D341Med (cell line): ENCODE measurements at places on chromosomes 12 and 14.

GRCh38 chr12:51729331-51729730, 119.2 kb downstream of the FIGNL2 start:
- no peak for DNase-seq

DNA sequence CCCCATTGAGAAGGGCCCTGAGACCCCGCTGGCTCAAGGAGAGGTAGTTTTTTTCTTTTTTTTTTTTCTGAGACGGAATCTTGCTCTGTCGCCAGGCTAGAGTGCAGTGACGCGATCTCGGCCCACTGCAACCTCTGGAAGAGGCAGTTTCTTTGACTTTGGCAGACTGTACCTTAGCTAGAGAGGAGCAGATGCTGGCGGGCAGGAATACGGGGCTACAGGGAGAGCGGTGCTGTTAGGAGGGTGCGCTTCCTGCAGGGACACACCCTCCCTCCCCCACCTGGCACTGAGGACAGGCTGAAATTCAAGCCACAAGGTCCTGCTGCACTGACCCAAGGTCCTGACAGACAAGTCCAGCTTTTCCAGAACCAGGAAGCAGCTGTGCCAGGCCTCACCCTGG, 32.2 kb upstream of the NUDT14 start:
- DNase-seq, result no peak

GRCh38 chr14:23095196-23096108, at the start of gene C14orf119:
Gene C14orf119 (plus strand): TSS chr14:23095505. CDS start chr14:23097659, 2,154 bp downstream.
- peak; percentile 96 for DNase-seq

DNA sequence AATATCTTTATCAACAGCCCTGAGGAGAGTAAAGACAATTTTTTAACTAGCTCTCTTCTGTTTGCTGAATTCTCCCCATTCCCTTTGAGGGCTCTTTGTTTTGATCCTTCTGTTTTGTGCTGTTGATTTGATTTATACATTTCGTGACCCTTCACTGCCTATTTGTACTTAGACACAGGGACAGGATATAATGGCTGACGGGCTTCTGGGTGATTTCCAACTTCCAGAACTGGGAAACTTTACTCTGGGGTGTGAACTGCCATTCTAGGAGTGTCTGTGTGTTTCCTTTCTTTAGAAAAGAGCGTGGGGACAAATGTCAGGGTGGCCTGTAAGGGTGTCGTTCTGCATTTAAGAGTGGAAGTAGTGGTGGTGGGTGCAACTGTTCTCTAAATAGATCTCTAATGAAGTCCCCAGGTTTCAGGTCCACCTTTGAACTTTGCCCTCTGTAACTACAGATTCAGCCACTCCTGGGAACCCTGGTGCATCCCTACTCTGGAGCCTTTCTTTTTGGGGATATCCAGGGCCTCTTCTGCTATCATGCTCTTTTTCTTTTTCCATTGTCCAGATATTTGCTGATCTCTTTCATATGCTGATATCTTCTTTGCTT, 22.3 kb upstream of the SSPN start:
- DNase-seq, result no peak

GRCh38 chr12:13119826-13120225, 16.4 kb upstream of the GSG1 start:
- no peak for DNase-seq

DNA sequence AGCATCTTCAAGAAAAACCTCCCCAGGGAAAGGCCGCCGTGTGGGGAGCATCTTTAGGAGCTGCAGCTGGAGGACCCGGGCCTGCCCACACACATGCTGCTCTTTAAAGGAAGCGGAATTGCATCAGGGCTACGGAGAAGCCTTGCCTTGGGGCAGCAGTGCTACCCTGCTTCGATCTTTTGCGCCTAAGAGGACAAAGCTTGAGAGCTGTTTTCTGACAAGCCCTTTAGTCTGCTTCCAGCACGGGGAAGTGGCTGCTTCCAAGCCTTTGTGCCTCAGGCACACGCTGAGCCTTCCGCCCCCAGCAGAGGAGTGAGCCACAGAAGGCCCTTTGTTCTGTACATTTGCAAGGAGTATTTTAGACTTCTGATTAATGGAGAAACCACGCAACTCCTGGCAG, 31.5 kb downstream of the COA8 start:
- DNase-seq, result no peak

DNA sequence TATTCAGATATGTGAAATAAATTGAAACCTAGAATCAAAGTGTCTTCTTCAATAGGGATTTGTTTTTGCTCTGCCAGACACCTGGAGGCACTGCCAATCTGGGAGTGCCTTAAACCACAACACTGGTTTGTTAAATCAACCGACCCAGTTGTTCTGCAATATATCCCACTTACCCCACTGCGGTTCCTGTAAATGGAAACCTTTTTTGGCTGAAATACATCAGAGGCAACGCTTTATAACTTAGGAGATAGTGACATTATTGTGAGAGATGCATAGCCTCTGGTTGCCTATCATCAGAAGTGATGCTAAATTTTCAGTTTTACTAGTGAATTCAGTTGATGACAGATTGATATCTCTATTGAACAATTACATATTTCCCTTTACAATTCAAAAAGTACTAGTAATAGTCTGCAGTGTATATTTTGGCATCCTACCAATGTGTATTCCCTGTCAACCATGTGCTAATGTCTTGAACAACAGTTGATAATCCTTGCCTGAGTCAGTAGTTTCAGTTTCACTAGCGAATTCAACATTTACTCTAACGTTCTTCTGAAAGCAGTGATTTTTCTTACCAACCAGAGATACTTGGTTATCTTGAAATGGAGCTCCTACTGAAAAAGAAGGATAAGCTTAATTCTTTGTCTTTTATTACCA, 30.5 kb downstream of the PPP2R5C start:
- no peak for DNase-seq

DNA sequence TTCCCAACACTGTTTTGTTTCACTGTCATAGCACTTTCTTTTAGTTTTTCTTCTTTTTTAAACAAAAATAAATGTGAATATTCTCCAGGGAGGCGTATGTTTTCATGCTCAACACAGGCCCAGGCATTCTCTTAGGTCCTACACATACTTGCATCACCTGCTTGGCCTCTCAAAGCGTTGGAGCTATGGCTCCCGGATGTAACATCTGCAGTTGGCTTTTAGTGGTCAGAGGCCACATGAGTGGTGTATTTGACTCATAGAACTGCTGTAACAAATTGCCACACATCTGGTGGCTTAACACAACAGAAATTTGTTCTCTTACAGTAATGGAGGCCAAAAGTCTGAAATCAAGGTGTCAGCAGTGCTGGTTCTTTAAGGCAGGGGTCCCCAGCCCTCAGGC, 44.6 kb upstream of the VRK1 start:
- DNase-seq, result no peak

DNA sequence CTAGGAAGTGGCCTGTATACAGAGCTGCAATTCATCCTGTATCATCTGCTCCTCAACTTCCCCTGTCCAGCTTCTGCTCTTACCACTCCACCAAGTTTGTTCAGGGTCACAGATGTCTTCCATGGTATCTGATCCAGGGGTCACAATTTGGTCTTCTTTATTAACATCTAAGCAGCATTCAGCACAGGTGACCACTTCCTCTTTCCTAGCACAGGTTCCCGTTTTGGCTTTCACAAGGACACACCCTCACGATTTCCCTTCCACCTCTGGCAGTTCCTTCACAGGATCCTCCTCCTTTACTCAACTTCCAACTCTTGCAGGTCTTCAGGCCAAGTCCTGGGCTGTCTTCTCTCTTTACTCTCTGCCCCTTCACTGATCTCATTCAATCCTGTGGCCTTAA, 93.6 kb downstream of the TTC7B start:
- DNase-seq, result no peak

- no peak for DNase-seq
Observed at GRCh38 chr12:122983789-122984515, 3.5 kb downstream of the ARL6IP4 start.

GRCh38 chr14:58784931-58785330, 147.2 kb downstream of the DACT1 start:
- no peak for DNase-seq

DNA sequence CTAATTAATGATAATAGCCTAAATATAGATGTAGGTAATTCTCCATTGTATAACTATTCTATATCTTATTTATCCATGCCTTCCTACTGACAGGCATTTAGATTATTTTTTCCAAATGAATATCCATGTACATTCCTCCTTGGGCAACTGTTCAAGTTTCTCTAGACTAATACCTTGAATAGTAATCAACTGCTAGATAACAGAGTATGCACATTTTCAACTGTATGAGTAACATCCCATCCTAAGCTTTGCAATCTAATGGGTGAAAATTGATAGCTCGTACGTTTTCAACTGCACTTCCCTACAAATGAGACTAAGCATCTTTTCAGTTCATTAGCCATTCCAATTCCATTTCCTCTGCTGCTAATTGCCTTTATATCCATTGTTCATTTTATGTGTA, 37.0 kb downstream of the YAF2 start:
- DNase-seq, result no peak

DNA sequence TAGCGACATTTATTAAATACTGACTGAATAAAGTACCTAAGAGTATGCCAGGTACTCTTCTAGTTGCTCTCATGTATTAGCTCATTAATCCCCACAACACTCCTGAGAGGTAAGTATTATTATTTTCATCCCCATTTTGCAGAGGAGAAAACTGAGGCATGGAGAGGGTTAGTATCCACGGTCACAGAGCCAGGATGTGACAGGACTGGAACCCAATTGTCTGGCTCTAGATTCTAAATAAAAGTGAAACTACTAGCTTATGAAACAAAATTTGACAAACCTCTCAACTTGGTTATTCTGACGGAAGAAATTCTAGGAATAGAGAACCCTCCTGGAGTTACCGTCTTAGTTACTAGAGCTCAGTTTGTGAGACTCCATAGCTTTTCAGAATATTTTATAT, 112.2 kb downstream of the CHST11 start:
- no peak for DNase-seq

- DNase-seq, result no peak
Observed at GRCh38 chr14:61607570-61608244, 87.6 kb upstream of the HIF1A start.

- peak; percentile 60 for DNase-seq
Observed at GRCh38 chr14:102234331-102235264, 70.4 kb downstream of the MOK start.

DNA sequence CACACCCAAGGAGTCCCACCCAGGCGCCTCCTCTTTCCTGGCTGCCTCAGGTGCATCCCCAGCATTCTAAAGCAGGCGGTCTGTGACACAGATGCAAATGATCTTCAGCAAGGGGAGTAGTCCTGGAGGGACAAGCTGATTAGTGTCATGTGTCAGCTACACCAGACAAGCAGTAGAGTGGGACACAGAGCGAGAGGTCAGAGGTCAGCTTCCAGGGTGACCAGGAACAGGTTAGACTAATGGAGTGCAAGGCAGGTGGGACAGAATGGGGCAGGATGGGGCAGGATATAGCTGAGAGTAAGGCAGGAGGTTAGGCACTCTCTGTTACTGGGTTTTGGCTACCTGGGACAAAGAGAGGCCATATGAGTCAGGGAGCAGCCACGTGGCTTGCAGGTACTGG, 534.0 kb downstream of the FUT8 start:
- DNase-seq, result no peak

- DNase-seq, result no peak
Observed at GRCh38 chr12:114664651-114665320, 19.2 kb downstream of the TBX3 start.

DNA sequence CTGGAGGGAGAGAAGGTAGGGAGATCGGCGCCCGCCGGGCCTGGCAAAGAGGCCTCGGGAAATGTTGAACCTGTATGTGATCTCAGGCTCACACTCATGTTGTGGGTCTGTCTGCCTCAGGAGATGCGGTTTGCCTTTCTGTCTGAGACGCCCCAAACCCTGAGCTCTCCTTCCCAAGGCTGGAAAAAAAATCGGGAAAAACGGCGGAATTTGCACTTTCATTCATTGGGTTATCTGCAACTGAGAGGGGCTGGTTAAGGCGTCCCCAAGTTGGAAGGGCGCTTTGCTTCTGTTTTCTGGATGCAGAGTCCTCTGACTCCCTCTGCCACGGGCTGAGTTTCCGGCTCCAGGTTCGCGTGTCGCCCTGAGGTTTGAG, 5.0 kb upstream of the HOXC9 start:
- no peak for DNase-seq

GRCh38 chr12:121314431-121314830, 17.9 kb upstream of the CAMKK2 start:
- DNase-seq, result no peak

- peak; percentile 74 for DNase-seq
Observed at GRCh38 chr14:99982537-99983250, 82.5 kb upstream of the EVL start.

DNA sequence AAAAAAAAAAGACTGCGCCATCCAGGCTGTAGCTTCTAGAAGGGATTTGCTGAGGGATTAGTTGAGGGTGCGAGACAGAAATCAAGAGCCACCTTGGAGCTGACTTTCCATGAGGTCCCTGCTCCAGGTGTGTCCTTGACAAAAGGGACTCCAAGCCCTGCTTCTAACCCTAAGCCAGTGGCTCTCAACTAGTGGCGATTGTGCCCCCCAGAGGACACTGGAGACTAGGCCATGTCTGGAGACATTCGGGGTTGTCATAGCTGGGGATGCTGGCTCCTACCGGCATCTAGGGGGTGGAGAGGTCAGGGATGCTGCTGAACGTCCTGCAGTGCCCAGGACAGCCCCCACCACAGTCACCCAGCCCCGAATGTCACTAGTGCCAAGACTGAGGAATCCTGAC, 40.6 kb downstream of the SPRING1 start:
- DNase-seq, result peak; percentile 63

DNA sequence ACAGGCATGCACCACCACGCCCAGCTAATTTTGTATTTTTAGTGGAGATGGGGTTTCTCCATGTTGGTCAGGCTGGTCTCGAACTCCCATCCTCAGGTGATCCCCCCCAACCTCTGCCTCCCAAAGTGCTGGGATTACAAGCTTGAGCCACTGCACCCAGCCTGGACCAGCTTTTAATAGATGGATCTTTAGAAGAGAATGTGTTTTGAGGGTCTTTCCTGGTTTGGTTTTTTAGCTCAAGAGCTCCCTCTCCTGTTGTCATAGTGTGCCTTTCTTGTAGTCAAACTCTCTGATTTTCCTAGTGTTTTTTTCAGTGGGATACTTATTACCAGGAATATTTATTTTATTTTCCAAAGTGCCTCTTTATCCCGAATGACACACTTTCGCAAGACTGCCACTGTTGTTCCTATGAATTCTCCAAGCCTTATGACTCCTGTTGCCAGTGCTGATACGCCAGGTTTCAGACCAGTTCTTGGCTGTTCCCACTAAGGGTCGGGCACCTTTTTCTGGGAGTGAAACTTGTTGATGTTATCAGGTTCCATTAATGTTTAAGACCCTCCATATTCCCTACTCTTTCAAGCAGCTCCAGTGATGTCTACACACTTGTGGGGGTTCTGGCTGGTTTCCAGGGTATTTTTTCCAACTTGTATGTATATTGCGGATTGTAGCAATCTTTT, 31.5 kb upstream of the LIMA1 start:
- peak; percentile 59 for DNase-seq

DNA sequence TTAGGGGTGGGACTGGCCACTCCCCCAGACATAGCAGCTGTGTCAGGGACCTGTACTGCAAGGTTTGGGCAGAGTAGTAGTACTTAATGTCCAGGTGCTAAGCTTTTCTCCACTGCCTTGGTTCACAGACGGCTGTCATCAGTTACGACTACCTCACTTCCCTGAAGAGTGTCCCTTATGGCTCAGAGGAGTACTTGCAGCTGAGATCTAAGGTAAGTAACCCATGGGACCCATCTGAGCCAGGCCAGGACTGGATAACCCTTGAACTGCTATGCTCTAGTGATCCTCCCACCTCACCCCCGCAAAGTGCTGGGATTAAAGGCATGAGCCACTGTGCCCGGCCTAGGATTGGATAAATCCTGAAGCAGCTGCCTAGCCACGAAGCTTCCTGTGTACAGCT, 22.4 kb downstream of the ADCK1 start:
- DNase-seq, result no peak
